ENCODE measurements at places on chromosomes 1 and 21. TPM values are rescaled to one million over a fixed set of nuclear protein-coding genes. Genes with fewer than 3 reads are reported as not detected.
A peak's percentile ranks its signal among the peaks of the same experiment; 100 is the strongest.

The LYST gene
- total RNA-seq, result 28.0 TPM

The LAMC2 gene
- total RNA-seq, result not detected

The PLD5 gene
- not detected for total RNA-seq

The AQP10 gene
- total RNA-seq, result not detected

The WDR47 gene
- 10.1 TPM for total RNA-seq

The CTXND2 gene
- not detected for total RNA-seq

The KAZN gene
- 0.31 TPM for total RNA-seq

GRCh38 chr1:117559985-117560384 lies 45.9 kb upstream of the TENT5C start:
- no peak for DNase-seq

DNA sequence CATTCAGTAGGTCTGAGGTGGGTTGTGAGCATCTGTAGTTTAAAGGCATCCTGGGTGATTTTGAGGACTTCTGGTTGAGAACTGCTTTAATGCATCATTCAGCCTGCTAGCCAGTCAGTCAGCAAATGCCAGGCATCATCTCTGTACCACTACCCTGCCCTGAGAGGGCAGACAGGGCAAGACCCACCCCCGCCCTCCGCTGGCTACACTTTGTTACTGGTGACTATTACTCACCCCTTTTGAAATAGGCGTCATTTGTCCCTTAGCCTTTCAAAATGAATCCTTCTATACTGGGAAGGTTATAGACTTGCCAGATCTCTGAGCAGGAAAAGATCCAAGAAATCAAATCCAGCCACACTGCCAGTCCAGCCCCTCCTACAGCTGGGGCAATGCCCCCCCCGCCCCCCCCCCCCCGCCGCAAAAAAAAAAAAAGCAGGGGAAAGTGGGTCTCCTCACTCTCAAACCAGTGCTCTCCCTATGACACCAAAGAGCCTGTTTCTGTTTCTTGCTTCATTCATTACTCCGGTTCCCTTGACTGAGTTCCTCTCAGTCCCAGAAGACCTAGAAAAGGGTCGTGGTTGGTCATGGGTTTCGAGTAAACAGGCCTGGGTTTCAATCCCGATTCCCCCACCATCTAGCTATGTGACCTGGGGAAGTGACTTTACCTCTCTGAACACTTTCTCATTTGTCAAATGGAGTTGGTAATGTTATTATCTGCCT lies 4.4 kb downstream of the SELENON start:
- DNase-seq, result peak; percentile 84

DNA sequence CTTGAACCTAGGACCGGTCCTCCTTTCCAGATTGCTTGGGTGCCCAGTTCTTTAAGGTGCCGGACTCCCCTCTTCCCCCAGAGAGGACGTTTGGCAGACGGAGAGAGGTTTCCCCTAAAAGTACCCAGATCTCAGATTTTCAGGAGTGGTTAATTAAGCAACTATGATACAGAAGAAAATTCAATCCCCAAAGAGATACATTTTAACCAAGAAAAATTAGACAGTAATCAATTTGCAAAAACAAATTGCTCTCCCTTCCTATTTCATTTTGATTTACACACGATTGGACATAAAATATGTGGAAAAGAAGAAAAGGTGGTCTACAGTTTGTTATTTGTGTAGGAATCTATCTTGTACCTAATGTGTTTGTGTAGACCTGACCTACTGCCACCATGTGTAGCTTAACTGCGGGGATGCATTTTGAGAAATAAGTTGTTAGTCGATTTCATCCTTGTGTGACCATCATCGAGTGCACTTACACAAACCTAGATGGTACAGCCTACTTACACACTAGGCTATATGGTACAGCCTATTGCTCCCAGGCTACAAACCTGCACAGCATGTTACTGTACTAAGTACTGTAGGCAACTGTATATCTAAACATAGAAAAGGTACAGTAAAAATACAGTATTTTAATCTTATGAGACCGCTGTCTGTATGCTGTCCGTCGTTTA lies 755 bp downstream of the RPAP2 start:
- DNase-seq, result no peak

DNA sequence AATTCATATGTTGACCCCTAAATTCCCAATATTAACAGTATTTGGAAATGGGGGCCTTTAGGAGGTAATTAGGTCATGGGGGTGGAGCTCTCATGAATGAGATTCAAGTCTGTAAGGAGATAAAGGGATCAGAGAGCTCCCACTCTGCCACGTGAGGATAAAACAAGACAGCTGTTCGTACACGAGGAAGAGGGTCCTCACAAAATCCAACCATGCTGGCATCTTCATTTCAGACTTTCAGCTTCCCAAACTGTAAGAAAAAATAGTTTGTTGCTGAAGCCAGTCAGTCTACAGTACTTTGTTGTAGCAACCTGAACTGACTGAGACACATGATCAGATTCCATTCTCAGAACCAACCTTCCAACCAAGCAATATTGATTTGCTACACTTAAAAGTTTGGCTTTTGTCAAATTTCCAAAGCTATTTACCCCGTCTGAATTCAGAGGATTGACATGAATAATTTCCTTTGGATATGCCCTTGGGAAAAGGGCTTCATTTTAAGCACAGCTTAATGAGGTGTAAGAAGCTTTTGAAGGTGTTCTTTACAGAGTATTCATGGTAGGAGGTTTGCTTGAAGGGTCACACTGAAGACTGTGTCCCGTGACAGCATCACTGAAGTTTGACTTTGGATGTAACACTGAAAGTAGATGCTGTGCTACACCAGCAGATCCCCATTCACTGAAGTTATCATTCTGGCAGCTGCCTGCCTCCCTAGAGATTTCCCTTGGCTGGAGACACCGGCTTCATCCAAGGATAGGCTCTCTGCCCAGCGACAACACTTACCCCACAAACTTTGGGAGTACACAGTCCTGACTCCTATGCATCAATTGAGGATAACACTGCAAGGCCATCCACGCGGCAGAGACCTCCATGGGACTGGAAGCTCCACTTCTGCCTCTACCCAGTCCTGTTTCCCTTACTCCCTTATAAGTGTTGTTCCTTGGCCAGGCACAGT lies 4.9 kb upstream of the OMA1 start:
- no peak for DNase-seq

GRCh38 chr1:193868425-193868824 lies 682.0 kb upstream of the B3GALT2 start:
- no peak for DNase-seq

- no peak for DNase-seq
These were observed 23.6 kb downstream of the TGFB2 start for GRCh38 chr1:218368686-218369085.

GRCh38 chr1:50252196-50252595 lies 143.5 kb downstream of the ELAVL4 start:
- DNase-seq, result no peak

DNA sequence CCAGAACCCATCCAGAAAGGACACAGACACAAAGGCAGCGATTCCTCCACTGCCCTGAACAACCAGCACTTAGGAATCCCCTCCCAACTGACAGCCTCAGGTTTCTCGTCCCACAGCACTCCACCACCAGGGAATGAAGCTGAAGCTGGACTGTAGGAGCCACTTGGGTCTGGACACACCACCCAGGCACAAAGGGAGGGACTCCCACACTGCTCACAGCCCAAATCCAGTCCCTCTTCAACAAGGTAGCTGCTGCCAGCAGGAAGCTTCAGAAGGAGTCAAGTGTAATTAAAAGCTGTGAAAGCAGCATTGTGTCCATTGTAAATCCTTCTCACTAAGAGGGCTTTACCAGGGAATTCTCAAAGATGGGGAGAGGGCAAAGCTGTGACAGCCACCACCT lies 29.0 kb downstream of the LMX1A start:
- no peak for DNase-seq

- DNase-seq, result no peak
These were observed 152.0 kb upstream of the GRIK3 start for GRCh38 chr1:37186246-37186756.

DNA sequence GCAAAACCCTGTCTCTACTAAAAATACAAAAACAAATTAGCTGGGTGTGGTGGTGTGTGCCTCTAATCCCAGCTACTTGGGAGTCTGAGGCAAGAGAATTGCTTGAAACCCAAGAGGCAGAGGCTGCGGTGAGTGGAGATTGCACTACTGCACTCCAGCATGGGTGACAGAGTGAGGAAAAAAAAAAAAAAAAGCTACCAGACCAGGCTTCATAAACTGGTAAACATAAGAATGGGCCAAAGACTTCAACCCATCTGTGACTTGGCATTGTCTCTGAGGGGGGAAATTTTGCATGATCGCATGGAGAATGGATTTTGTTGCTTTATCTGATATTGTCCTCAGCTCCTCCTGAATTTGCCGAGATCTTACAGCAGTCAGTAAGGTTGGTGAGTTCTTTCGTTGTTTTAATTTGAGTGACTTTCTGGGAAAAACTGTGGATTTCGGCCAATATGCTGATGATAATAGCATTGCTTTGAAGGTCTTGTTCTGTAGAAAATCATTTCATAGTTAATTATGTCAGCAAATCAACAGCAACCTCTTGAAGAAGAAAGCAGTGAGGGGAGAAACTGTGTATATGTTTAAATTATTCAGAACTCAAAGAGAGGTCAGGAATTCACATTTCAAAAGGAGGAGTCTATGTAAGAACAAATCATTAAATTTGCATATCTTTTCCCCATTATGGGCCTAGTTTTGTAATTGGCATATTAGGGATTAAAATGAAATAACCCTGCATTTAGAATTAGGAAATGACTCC lies 13.1 kb downstream of the FGGY start:
- no peak for DNase-seq

DNA sequence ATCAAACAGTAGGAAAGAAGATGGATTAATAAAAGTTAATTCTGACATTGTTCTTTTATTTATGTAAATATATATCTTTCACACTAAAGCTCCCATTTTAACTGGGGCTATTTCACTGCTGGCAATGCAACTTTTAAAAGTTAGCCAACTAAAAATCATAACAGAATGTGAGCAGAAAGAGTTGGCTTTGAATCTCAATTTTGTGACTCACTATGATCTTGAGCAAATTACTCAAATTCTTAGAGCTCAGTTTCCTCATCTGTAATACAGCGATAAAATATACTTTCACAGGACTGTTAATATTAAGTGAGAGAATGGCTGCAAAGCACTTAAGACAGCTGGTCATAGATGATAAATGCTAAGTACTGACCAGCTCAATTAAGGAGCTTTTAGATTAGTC lies 10.8 kb downstream of the EFCAB14 start:
- no peak for DNase-seq

GRCh38 chr1:154657556-154657955 lies 49.6 kb upstream of the ADAR start:
- DNase-seq, result no peak

DNA sequence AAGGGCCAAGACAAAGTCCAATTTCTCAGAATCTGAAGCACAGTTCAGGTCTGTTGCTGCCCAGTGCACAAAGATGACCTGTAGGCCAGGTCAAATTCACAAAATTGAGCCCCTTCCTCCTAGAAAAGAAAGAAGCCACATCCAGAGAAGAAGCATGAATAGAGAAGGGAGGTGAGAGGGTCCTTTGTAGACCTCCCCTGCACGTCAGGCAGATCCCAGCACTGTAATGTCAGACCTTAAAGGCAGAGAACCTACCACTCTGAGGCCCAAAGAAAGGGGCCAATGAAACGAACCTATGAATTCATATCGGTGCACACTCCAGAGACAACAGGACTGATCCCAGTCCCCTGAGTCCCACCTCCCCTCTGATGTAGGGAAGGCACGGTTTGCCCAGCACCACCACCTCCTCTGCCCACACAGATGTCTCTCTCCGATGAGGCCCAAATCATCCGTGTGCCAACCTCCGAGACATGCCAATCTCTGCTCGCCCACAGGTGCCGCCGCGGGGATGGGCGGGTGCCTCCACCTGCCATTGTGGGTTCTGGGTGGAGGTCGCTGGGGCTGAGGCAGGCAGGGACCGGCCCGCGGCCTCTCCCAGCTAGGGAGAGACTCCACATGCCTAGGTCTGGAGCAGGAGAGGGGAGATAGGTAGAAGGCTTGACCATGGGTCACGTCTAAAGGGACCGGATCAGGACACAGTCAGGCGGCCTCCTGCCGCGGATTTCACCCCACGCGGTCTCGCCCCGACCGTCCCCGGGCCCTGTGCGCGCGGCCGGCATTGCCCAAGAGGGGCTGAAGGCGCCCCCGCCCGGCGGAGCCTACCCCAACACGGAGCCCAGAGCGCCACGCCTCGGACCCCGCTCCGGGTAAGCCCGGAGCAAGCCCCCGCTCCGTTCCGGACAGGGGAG lies 42.1 kb downstream of the RRAGC start:
- DNase-seq, result no peak

DNA sequence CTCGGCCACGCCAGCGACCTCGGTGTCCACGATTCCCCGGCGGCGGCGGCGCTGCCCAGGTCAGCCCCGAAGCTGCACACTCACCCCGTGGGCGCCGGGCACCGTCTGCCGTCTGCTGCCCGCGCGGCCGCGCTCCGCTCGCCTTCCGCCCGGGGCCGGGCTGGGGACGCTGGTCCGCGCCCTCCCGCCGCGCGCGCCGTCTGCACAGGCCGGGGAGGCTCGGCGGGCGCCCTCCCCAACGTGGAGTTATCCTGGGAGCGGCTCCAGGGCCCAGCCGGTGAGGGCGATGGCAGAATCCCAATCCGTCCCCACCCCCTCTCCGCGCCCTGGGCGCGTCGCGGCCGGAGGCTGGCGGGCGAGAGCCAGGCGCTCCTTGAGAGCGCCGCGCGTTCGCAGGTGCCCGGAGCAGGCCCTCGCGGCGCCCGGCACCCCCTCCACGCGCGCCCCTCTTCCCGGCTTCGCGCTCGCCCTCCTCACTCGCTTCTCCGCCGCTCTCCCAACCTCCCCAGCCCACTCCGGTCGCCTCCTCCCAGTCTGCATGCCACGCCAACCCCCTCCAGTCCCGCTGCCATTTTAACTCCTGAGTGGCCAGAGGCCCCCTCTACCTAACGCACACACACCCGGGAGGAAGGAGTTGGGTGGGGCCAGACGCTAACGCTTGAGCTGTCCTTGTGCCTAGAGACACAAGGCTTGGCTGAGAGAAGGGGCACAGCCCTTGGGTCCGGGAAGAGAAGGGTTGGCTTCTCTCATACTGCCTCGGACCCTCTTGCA lies at the start of gene LRRN2:
Gene LRRN2 (minus strand): TSS at position 503 of the 771 bp plus-strand sequence. CDS start 65,746 bp downstream, outside the sequence.
- DNase-seq, result no peak

- peak; percentile 80 for DNase-seq
These were observed 2.3 kb downstream of the ANP32E start for GRCh38 chr1:150233359-150234308.

DNA sequence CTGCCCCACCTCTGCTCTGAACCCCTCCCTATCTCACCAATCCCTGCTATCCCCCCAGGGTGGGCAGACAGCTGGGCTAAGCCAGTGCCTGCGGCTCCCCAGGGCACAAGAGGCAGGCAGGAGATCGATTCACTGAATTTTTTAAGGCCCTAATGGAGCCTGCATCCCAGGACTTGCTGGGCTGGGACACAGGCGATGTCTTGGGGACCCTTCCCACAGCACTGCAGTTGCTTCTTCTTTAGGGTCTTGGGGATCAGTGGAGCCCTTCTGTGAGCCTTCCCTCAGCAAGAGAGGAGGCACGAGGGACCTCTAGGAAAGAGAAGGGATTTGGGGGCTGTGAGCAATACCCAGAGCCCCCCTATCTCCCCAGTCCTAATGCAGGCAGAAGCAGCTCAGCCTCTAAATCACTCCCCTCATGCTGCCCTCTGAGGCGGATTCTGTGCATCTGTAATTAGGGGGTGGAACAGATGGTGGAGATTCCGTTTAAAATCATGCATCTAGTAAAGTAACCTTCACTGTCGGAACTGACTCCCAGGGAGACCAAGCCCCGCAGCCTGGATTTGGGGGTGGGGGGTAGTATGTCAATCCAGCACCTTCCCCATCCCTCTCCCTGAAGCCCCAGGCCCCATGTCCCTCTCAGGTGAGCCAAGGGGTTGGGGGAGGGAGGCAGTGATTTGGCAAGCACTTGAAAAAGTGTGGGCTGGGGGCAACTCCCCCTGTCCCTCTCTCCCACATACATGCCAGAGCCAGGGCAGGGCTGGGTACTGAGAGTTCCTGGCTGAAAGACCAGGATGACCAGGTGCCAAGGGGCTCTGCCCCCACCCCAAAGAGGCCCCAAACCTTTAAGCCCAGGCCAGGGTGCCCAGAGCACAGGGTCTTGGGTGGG lies 10.0 kb downstream of the AHDC1 start:
- no peak for DNase-seq
